Amniotic epithelial cell (primary cell): ENCODE measurements at places on chromosomes 16 and 17.
A peak's percentile ranks its signal among the peaks of the same experiment; 100 is the strongest.

DNA sequence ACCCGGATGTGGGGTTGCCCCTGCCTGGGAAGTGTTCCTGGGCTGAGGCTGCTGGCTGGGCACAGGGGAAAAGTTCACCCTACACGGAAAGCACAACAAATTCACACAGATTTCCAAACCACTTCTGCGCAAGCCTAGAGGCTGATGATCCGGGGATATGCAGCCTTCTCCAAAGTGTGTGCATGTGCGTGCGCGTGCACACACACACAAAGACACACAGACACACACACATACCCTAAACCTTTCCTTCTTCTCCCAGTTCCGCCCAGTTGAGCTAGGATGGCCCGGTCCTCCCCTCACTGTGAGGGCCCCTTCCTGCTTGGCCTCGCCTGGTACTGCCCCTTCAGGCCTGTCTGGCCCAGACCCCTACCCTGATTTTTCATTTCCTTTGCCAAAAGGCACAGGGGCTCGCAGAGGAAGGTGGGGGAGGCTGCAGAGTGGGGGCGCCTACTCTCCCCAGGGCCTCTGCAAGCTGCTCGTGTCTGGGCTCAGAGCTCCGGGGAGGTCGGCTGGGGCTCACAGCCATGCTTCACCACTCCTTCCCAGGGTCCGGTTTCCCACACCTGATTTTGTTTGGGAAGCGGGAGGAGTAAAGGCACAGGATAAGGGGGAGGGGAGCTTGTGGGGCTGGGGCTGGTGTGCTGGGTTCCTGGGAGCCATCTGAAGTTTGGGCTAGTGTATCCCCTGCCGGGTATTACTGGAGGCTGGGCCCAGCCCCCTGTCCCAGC lies 144.7 kb downstream of the ENGASE start:
- DNase-seq: no peak

DNA sequence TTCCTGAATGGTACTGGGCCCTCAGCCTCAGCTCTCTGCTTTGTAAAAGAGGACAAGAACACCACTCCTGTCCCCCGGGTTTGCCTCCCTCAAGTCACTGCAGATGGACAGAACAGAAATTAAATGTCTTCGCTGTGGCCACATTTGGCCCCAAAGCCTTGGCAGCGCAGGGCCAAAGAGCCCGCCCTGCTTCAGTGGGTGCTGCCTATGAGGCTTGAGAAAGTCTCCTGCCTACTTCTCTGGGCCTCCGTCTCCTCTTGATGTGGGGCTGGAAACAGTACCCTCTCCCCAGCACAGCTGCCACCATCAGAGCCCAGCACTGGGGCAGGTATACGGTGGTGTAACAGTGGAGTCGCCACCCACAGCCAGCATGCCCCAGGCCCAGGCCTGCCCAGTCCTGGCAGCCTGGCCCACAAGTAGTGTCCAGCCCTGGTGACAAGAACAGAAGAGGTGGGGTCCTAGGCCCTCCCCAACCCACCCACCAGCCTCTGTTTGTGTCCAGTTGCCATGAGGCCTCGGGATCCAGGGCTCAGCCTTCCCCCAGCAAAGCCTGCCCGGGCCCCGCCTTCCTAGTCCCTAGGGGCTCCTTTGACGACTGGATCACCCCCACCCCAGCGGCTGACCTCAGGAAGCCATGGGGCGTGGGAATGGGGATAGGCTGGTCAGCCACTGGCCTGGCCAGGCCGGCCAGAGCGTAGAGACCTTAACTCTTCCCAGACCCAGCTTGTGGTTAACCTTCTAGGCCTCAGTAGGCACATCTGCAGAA lies 3.9 kb upstream of the TPPP3 start:
- DNase-seq: no peak

GRCh38 chr17:76675648-76676047 lies 32.1 kb upstream of the ST6GALNAC1 start:
- no peak for DNase-seq

DNA sequence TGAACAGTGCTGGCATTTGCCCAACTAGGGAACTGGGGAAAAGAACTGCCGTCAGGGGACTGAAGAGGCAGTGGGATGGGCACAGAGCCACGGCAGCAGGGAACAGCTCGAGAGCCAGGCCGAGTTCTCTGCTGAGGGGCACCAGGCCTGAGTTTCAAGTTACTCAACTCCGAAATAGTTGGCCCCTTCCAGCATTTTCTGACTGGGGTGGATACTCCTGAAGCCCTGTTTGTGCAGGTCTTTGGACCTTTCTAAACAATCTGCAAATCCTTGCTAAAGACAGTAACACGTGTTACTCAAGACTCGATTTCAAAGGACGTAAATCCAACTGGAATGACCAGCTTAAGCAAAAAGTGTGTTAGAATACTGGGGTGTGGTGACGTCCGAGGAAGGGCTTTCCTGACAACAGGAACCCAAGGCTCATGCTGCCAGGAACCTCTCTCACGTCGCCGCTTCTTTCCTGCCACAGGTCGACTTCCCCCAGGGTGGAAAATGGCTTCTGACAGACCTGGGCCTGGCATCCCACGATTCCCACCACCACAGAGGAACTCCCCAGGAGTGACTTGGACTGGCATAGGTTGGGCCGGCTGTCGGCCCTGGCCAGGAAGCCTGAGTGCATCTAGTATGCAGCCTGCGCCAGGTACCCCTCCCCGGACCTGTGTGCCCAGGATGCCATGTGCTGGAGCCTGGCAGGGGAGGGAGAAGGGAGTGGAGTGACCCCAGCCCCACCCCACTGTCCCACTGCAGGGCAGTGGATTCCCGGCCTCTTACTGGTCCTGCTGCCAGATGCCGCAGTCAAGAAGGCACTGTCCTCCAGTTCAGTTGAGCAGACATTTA lies 71.9 kb downstream of the N4BP1 start:
- peak; percentile 25 for DNase-seq

- peak; percentile 82 for DNase-seq
These were observed at the start of gene EVI2B for GRCh38 chr17:31313982-31314781. EVI2B (minus strand) TSS chr17:31314054; CDS start chr17:31305609, 8,445 bp downstream.

DNA sequence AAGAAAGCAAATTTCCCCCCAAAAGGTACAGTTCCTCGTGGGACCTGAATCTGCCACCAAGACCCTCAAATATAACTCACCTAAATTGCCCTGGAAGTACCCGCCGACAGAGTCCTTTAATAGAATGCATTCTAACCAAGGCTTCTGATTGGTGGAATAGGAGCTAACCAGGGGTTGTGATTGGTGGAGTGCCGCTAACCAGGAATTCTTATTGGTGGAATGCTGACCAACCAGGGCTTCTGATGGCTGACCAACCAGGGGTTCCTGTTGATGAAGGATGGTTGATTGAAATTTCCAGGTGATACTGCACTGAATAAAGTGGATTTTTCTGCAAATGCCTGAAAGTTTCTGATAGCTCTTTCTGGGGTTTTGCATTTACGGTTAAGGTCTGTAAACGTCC lies 6.5 kb downstream of the TFAP4 start:
- DNase-seq: peak; percentile 56

DNA sequence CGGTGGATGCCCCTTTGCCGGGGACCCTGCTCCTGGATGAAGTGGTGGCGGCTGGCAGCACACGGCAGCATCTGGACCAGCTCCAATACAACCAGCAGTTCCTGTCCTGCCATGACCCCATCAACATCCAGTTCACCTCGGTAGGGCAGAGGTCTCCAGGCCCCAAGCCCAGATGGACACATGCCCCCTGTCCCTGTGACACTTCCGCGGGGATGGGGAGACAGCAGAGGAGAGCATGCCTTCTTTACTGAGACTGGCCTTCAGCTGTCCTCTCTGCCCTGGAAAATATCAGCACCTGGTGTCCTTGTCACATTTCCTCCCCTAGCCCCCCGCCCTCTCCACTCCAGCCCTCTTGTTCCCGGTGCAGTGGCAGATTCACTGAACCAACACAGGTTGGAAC lies 6.2 kb downstream of the CHAD start:
- DNase-seq: no peak

DNA sequence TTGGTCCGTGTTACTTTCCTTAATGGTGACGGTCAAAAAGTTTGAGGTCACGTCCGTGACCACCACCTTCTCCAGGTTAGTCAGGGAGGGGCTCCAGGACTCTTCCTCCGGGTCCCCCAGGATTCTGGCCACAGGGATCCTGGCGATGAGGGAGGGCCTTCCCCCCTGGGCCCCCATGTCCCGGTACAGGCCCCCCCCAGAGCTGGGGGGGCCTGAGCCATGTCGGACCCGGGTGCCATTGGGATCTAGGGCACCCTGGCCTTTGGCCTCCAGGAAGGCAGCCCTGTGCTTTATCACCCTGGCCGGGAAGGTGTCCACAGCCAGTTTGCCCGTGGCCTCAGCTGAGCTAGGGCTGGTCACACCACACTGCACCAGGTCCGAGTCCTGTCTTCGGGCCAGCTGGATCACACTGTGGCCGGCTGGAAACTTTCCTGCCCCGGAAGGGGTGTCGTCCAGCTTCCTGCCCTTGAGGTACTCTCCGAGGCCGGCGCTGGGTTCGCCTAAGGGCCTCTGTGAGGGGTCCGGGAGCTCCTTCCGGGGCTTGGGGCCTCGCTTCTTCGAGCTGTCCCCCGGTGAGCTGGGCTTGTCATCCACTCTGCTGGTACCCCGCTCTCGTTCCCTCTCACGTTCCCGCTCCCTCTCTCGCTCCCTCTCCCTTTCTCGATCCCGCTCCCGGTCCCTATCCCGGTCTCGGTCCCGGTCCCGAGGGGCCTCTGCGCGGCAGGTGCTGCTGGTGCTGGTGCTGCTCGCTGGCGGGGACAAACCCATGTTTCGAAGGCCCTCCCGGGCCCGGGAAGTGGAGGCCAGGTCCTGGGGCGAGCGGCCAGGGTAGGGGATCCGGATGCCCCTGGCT lies 2.0 kb downstream of the CBX8 start:
- DNase-seq: no peak

- peak; percentile 63 for DNase-seq
These were observed 106.4 kb downstream of the SLC39A11 start for GRCh38 chr17:72985882-72986720.

GRCh38 chr17:36602924-36603384 lies 1.6 kb downstream of the MRM1 start:
- DNase-seq: peak; percentile 56

GRCh38 chr17:36934144-36934691 lies 3.1 kb upstream of the LHX1 start:
- DNase-seq: no peak
